Activated T-helper 1 cell treated with anti-CD3 and anti-CD28 coated beads, Interleukin-2, amount 50 U/mL, for 16 hours (primary cell): ENCODE measurements at places on chromosomes 1 and 21.

DNA sequence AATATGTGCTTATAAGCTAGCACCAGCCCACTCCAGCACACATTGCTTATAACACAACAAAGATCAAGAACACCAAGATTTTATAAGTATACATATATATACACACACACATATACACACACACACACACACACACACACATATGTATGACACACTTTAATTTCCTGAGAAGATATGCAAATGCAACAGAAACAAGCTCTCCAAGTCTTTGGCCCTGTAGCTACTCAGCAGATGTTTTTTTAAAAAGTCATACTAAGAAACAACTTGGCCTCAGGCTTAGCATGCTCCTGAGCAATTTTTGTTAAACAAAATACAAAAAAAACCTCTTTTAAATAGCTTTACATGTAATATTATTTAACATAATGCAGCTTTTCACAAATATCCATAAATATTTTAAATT, 11.1 kb downstream of the TNFSF18 start:
- no peak for DNase-seq

GRCh38 chr1:226772446-226773139, 33.5 kb upstream of the ITPKB start:
- DNase-seq, result no peak

DNA sequence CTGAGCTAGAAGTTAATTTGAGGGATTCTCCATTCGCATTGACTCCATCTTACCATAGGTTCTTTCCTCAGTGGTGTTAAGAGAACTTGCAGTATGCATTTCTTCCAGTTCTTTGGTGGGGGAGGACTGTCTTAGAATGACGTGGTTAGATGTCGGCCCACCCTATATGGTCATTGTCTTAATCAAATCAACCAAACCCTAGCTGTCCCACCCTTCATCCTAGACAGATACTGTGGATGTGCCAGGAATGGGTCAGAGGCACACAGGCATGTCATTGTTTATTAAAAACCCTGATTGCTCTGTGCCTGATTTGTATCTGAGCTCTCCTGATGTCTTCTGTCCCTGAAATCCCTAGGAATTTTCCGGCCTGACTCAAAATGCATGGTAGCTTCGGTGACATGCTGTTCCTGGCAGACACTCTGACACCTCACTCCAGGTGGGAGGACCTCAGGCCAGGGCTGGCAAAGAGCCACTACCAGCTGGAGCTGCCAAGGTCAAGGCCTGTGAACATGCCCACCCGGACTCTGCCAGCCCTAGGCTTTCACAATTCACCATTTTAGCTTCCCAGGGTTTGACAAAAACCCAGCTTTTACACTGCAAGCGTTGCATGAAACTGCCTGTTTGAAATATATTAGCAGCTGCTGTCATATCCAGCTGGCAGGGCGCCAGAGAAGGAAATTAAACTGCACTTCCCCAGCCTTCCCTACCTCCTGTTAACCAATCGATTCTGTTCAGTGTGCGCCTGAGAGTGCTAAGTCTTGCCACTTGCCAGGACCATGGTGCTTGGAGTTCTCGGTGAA, 134.0 kb downstream of the FAM78B start:
- no peak for DNase-seq

GRCh38 chr1:212009561-212009960, 25.8 kb downstream of the INTS7 start:
- no peak for DNase-seq

- DNase-seq, result no peak
Observed at GRCh38 chr1:220028346-220028895, 17.9 kb downstream of the EPRS1 start.

DNA sequence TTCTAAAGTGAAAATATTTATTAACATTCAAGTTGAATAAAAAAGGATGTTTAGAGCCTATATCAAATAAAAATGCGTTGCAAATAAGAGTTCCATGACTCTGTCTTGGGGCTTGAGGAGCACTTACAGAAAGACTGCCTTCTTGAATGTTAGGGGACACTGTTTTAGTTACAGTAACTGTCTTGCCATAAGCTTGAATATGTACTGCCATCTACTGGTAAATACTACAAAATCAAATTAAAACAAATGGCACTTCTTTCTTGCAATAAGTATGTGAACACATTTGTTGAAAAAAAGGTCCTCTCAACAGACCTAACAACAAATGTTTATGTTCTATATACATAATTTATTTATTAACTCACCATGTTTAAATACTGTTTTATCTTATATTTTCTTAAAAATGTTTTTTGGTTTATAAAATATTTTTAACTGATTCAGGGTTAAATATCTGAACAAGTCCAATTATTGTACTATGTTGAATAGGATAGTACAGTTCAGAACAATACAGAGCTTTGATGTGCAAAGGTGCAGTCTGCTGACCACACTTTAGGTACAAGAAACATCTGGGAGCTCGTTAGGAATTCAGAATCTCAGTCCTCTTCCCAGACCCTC, 199.5 kb downstream of the LRRIQ3 start:
- DNase-seq, result no peak

- DNase-seq, result no peak
Observed at GRCh38 chr1:233240829-233241682, 54.5 kb downstream of the PCNX2 start.

DNA sequence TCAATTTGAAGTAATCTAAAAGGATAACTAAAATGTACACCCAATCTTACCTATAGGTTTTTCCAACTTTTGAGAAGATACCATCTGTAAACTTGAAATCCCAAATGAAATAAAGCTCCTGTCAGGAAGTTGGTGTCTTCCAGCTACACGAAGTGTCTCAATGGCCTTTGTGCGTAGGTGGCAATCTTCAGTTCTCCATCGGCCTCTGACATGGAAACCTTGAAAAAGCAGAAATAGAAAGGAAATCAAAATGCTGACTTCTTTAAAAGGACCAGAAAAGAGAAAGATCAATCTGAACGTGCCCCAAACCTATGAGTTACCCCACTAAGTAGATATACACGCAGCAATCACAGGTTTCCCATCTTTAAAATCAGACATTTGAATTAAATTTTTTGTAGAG, 10.0 kb downstream of the MKNK1 start:
- no peak for DNase-seq

- DNase-seq, result no peak
Observed at GRCh38 chr1:206702260-206702659, 17.6 kb downstream of the MAPKAPK2 start.

GRCh38 chr1:25697435-25698217, 81.0 kb downstream of the MAN1C1 start:
- no peak for DNase-seq

DNA sequence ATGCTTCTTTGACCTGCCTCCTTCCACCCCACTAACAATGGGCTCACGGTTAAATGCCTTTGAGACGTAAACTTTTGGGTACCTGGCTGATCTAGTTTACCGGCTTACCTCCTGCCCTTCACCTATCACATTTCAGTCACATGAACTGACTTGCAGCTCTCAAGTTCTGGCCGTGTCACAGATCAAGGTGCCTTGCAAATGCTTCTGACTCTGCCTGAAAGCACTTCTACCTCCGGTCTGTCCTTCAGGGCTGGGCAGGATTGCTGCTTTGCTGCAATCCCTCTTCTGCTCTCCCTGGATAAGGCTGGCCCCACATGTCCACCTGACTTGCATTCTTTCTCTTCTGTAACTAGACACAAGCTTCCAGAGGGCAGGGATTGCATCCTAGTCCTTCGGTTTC, 69.0 kb downstream of the GRIK1 start:
- no peak for DNase-seq

DNA sequence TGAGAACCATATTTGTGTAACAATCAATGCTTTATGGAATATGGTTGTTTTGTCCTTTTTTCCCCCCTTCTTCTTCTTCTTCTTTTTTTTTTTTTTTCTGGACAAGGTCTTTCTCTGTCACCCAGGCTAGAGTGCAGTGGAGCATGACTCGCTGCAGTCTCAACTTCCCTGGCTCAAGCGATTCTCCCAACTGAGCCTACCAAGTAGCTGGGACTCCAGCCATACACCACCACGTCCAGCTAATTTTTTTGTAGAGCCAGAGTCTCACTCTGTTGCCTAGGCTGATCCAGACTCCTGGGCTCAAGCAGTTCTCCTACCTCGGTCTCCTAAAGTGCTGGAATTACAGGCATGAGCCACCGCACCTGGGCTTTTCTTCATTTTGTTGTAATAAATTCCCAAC, 86.7 kb downstream of the FMN2 start:
- DNase-seq, result no peak

DNA sequence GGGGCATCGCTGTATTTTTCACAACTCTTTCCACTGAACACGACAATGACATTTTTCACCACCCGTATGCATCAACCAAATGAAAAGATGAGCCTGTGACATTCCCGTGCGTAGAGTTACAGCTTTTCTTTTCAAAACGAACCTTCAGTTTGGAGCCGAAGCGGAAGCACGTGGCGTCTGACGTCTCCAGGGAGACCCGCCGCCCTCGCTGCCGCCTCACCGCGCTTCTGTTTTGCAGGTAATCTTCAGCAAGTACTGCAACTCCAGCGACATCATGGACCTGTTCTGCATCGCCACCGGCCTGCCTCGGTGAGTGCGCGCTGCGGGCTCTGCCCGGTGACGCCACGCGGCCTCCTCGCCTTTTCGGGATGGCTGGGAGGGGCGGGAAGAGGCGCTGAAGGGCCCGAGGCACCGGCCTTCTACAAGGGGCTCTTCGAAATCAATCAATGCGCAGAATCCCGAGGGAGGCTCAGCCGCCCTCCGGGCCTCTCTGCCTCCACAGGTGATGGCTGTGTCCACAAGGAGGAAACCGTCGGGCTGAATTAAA, 32.6 kb downstream of the PDE9A start:
- no peak for DNase-seq

DNA sequence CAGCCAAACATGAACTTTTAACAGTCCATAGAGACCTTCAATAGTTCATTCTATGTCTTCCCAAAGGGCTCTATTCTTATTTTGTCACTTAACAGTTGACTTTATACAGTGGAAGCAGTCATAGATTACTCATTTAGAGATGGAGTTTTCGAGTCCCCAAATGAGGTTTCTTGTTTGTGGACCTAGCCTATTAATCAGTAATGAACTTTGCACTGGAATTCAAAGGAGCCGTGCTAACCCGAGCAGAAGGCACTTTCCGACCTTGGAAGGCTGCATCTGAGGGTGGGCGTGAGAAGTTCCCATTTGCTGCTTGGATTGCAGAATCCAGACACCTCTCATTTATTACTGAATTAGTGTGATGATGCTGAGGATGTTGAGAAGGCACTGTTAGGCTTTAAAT, 46.4 kb downstream of the TTC39A start:
- no peak for DNase-seq

DNA sequence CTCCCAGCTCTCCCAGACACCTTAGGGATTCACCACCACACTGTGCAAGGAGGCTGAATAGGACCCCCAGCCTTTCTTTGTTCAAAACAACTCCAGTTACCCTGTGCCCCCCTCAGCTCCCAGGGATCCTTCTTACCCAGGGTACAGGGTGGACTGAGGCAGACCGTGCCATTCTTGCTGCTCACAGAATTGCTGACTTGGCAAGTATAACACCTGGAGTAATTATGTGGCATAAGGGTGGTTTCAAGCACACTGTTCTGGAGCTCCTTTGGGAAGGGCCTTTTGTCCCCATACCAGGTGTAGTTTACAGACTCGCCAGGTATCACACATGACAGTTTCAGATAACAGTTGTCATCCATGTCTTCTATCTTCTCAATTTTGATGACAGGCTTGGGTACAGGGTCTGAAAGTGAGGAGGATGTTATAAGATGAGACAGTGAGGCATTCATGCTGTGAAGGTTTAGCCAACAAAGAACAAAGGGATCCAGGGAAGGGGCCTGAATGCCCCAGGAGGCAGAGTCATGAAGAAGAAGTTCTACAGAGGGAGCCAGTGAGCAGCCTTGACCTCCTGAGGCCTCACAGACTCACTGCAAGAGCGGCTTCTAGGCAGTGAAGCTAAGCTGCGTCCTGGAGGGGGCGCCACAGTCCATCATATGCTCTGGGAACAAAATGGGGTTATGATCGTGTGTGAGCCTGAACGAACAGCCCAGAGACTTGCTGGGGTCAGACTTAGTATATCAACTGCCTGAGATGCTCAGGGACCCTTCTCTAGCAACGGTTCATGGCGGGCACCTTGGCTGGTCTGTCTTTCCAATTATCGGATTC, 30.3 kb downstream of the CD48 start:
- DNase-seq, result peak; percentile 74

DNA sequence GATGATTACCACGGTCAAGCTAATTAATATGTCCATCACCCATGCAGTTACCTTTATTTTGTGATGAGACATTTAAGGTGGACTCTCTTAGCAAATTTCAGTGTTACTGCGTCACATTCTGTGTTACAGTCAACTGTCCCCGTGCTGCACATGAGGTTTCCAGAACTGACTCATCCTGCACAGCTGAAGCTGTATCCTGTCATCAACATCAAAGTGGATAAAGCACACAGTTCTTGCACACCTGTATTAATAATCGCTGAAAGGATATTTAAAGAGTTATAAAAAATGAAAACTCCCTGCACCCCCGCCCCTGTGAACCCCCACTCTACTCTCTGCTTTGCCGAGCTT, 3.4 kb upstream of the KRTAP10-5 start:
- DNase-seq, result no peak

GRCh38 chr1:184743062-184743756, 11.4 kb downstream of the EDEM3 start:
- DNase-seq, result no peak

GRCh38 chr1:156310962-156311361, 11.9 kb upstream of the VHLL start:
- no peak for DNase-seq

GRCh38 chr21:33566514-33566913, 22.0 kb downstream of the DONSON start:
- no peak for DNase-seq

DNA sequence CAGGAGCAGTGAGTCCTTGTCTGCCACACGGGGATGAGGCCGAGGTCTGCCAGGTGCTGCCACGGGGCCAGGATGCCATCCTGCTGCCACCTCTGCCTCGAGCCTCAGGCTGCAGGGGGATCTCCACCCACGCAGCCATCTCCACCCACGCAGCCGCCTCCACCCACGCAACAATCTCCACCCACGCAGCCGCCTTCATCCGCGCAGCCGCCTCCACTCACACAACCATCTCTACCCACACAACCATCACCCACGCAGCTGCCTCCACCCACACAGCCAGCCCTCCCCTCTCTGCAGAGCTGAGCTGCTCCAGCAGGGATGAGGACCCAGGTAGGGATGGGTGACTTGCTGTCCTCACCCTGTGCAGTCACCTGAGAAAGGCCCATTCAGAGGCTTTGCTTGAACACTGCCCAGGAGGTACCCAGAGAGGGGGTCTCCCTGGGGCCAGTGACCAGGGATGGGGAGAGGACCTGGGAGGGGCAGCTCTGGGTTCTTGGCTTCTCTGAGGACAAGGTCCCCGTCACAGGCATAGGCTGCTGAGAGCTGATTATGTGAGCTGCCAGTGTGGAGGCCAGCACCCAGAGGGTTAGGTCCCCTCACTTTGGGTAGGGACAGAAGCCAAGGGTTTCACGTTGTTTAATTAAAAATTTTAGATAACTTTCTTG, 46.6 kb upstream of the TTC34 start:
- DNase-seq, result no peak

- no peak for DNase-seq
Observed at GRCh38 chr21:34580181-34580700, 34.7 kb downstream of the RCAN1 start.

- no peak for DNase-seq
Observed at GRCh38 chr1:77400781-77401180, 119.0 kb downstream of the AK5 start.
